Thoracic aorta (tissue), 2 donors: ENCODE measurements at places on chromosomes 11 and 22. TPM values are rescaled to one million over a fixed set of nuclear protein-coding genes. Genes with fewer than 3 reads are reported as not detected.

GRCh38 chr11:127627629-127628457 lies 627.3 kb upstream of the KIRREL3 start:
- DNase-seq, result no peak
- H3K36me3 ChIP-seq, result no peaks in the 10 kb centered on the region
- no peaks in the 10 kb centered on the region for H3K4me1 ChIP-seq
- H3K27ac ChIP-seq, result no peak overlapping the region
- H3K4me3 ChIP-seq, result no peak overlapping the region

GRCh38 chr11:109960831-109961230 lies 132.4 kb upstream of the ZC3H12C start:
- H3K27me3 ChIP-seq, result no peaks in the 10 kb centered on the region
- H3K4me3 ChIP-seq, result no peak overlapping the region
- no peaks in the 10 kb centered on the region for H3K4me1 ChIP-seq
- DNase-seq, result no peak
- H3K27ac ChIP-seq, result no peak overlapping the region

- no peak for DNase-seq
- no peaks in the 10 kb centered on the region for H3K4me1 ChIP-seq
- H3K4me3 ChIP-seq, result peak overlapping the region; percentile 25
- H3K36me3 ChIP-seq, result peaks cover 55% of the 10 kb centered on the region
- H3K27me3 ChIP-seq, result no peaks in the 10 kb centered on the region
- no peak overlapping the region for H3K27ac ChIP-seq
These were observed 8.6 kb upstream of the GTSE1 start for GRCh38 chr22:46287873-46288751.

DNA sequence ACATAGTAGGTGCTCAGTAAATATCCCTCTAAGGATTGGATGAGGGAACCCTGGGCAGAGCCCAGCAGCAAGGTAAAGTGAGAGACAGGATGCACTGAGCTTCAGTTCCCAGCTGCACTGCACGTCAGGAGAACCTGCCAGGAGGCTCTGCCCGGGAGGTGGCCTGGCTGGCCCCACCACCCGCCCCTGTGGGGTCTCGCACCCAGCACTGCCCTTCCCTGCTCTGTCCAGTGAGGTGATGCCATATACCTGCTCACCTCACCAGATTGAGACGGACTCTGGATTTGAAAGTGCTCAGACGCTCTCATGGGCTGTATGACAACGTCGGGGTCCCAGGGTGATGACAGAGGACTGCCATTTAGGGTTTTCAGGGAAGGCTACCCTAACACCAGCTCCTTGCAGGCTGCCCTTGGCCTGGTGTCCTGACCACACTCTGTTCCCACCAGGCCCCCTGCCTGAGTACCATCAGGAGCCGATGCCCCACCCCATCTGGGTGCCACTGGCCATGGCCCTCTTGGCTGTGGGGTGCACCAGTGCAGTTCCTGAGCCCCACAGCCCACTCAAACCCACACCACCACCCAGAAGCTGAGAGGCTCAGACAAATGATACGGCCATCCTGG lies 61.7 kb upstream of the FGF3 start:
- H3K27ac ChIP-seq, result no peak overlapping the region
- no peaks in the 10 kb centered on the region for H3K4me1 ChIP-seq
- no peaks in the 10 kb centered on the region for H3K36me3 ChIP-seq
- H3K27me3 ChIP-seq, result no peaks in the 10 kb centered on the region
- no peak for DNase-seq
- no peak overlapping the region for H3K4me3 ChIP-seq

BEST1 gene
- total RNA-seq, result 4.7 TPM

DNA sequence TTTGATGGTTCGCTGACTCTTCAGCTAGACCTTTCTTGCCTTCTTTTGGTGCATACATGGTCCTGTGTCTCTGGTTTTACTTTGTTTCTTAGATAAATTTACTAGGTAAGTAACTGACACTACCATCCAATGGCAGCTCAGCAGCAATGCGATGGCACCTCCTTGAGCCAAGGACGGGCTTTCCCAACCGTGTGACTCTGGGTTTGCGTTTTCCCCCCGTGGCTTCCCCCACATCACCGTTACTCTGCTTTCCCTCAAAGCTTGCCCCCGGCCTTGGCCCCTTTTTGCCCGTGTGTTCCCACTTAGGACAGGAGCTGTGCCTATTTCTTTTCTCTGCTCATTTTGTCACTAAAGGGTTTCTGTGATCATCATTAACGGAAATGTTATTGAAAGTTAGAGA lies 41.5 kb downstream of the TBC1D22A start:
- no peak overlapping the region for H3K4me3 ChIP-seq
- H3K36me3 ChIP-seq, result peaks cover 11% of the 10 kb centered on the region
- H3K27ac ChIP-seq, result no peak overlapping the region
- H3K4me1 ChIP-seq, result no peaks in the 10 kb centered on the region
